ENCODE measurements at places on chromosomes 16 and 17.

GRCh38 chr17:7496470-7497183 is 12.5 kb downstream of the POLR2A start:
- DNase-seq = no peak

- no peak for DNase-seq
Measured at GRCh38 chr17:60080545-60080944, 1.8 kb upstream of the HEATR6 start.

DNA sequence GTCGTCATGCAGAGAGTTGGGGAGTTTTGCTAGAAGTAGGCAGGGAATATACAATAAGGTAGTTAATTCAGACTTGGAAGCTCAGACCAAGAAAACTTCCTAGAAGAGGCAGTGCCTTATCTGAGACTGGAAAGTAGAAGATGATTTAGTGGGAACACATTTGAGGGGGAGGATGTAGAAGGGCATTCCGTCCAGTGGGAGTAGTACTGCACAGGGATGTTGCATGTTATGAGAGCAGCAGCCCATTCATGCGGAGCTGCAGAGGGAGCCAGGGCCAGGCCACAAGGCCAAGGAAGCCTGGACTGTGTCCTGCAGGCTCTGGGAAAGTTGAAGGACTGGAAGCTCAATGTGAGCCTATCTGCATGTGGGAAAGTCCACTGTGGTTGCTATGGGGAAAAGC is 344.5 kb upstream of the EEF2KMT start:
- DNase-seq = no peak

DNA sequence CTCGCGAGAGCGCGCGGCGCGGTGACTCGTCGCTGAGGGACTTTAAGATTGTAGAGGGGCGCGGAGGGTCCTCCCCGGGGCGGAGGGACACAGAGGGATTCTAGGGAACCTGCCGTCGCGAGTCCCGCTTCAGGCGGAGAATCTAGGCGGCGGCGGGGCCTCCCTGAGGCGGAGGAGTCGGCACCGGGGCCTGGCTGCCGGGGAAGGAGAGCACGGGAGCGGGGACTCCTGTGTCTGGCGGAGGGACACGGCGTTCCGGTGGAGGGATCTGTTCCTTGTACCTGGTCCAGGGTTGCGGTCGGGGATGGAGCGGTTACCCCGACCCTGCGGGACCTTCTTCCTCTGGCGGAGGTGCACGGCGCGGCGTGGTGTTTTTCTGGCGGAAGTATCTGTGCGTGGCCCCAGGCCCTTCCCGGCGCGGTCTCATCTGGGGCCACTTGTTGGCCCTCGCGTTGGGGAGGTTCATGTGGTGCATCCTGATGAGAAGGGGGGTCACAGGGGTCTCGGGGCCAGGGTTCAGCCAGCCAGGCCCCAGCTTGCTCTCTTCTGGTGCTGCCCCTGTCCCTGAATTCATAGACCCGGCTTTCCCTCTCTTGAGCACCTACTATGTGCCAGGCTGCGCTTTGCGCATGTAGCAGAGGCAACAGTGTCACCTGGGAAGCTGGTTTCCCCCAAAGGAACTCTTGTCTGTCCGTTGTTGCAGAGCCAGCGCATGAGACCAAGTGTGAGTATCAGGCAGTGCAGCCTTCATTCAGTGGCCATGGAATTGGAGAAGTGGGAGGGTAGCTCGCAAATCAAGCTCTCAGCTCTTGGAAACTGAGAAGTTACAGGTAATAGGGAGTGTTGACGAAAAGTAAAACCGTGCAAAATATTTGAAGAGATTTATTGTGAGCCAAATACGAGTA is 563 bp upstream of the ZKSCAN2 start:
- DNase-seq = peak; percentile 69

DNA sequence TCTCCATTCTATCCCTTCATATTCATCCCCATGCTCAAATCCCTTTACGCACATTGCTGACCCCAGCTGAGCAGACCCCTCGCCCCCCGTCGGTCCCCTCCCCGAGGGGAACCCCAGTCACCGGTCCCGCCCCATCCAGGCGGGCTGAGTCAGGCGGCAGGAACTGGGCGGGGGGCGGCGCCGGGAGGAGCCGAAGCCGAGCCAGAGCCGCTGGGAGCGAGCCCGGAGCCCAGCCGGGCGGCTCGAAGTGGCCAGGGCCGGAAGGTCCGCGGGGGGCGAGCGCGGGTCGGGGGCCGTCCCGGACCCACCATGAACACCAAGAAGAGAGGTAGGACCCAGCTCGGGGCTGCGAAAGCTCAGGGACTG is 8.6 kb downstream of the RIPOR1 start:
- DNase-seq = peak; percentile 48

- no peak for DNase-seq
Measured at GRCh38 chr17:58252141-58252540, 13.8 kb downstream of the LPO start.

Data from T follicular helper cell (primary cell).